ENCODE measurements at places on chromosomes 11 and 22.

DNA sequence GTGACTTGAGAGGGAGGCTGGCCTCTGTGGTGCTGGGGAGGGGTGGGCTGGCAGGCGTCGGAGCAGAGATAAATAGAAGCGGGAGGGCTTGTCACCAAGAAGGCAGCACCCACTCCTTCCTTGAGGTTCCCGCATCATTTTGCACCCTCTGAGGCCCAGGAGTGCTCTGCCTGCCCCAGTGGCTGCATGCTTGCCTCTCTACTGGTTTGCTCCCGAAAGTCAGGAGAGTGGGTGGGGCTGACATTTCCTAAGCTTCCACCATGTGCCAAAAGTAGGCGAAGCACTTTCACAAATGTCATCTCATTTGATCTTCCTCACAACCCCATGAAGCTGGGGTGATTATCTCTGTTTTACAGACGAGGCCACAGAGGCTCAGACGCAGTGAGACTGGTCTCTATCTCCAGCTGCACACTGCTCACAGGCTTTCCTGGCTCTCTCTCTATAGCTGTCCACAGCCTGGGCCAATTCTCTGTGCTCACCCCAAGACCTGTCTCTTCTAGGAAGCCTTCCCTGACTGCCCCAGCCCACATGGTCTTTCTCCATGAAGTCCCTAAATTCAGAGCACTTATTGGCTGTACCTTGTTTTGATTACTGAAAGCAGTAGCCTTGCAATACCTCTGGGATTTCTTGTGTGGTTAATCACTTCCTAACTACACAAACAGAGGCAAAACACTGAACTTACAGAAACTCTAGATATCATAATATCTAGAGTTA lies 2.6 kb upstream of the UCP3 start:
- DNase-seq: no peak
- no peak overlapping the region for H3K4me3 ChIP-seq
- H3K27me3 ChIP-seq: no peaks in the 10 kb centered on the region
- no peak overlapping the region for H3K27ac ChIP-seq

GRCh38 chr11:82754410-82754809 lies 20.7 kb upstream of the FAM181B start:
- no peaks in the 10 kb centered on the region for H3K36me3 ChIP-seq
- H3K4me3 ChIP-seq: no peak overlapping the region
- no peaks in the 10 kb centered on the region for H3K4me1 ChIP-seq

- peaks cover 12% of the 10 kb centered on the region for H3K27me3 ChIP-seq
- DNase-seq: peak; percentile 1
- no peaks in the 10 kb centered on the region for H3K36me3 ChIP-seq
- H3K4me3 ChIP-seq: no peak overlapping the region
- no peak overlapping the region for H3K27ac ChIP-seq
These were observed 190.7 kb downstream of the JRKL start for GRCh38 chr11:96580476-96581040.

DNA sequence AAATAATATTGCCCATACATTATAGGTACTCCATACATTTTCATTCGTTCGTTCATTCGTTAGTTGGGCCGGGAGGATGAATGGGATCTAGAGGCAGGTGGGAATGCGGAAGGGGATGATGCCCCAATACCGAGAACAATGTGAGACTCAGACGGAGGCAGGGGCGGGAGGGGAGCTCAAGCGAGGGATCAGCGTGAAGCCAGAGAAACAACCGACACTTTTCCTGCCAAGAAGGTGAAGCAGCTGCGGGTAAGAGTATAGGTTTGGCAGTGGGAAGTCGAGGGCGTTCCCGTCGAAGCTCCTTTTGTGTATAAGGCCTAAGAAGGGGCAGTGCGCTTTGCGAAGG lies 1.1 kb upstream of the ARHGEF17 start:
- no peak for DNase-seq
- no peaks in the 10 kb centered on the region for H3K36me3 ChIP-seq

DNA sequence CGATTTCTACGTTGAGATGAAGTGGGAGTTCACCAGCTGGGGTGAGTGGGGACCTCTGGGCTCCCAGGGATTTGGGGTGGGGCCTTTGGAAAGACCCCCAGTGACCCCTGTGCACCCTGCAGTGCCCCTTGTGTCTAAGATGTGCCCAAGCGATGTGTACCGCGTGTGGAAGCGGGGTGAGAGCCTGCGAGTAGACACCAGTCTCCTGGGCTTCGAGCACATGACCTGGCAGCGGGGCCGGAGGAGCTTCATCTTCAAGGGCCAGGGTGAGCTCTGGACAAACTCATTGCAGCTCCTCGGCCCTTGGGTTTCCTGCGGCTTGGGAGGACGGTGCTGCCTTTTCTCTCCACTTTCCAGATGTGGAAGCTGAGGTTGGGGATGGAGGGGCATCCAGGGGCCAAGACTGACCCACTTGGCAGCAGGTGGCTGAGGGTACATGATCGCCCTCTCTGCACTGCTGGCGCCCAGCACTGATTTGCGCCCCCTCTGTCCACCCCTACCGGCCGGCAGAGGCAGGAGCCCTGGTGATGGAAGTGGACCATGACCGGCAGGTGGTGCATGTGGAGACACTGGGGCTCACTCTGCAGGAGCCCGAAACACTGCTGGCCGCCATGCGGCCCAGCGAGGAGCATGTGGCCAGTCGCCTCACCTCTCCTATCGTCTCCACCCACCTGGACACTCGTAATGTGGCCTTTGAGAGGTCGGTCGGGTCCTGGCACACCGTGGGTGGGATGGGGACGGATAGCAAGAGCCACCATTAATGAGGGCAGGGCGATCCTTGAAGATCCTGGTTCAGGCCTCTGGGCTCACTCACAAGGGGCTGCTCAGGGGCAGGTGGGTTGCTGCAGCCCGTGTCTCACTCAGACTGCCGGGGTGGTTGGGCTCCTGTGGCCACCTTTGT lies 2.6 kb downstream of the ANKRD13D start:
- H3K4me1 ChIP-seq: peaks cover 44% of the 10 kb centered on the region
- no peak for DNase-seq
- H3K36me3 ChIP-seq: peaks cover 39% of the 10 kb centered on the region
- no peak overlapping the region for H3K4me3 ChIP-seq
- H3K27ac ChIP-seq: peak overlapping the region; percentile 76
- no peaks in the 10 kb centered on the region for H3K27me3 ChIP-seq

- peaks cover 6% of the 10 kb centered on the region for H3K4me1 ChIP-seq
- DNase-seq: peak; percentile 63
- no peak overlapping the region for H3K27ac ChIP-seq
These were observed 3.3 kb upstream of the SHISA8 start for GRCh38 chr22:41917903-41918791.

DNA sequence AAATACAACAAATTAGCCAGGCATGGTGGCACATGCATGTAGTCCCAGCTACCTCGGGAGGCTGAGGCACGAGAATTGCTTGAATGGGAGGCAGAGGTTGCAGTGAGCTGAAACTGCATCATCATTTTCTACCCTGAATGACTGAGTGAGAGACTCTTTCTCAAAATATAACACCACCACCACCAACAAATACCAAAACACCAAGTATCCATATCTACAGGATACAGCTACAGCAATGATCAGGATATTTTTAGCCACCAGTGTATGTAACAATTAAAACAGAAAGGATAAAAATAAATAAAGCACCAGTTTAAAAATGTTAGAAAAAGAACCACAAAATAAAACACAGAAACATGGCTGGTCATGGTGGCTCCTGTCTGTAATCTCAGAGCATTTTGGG lies 13.2 kb downstream of the A4GALT start:
- H3K4me3 ChIP-seq: no peak overlapping the region
- H3K4me1 ChIP-seq: no peaks in the 10 kb centered on the region
- no peak overlapping the region for H3K27ac ChIP-seq

GRCh38 chr11:70689764-70690163 lies 291.4 kb downstream of the CTTN start:
- no peaks in the 10 kb centered on the region for H3K4me1 ChIP-seq
- no peak for DNase-seq
- no peak overlapping the region for H3K27ac ChIP-seq
- no peaks in the 10 kb centered on the region for H3K27me3 ChIP-seq

DNA sequence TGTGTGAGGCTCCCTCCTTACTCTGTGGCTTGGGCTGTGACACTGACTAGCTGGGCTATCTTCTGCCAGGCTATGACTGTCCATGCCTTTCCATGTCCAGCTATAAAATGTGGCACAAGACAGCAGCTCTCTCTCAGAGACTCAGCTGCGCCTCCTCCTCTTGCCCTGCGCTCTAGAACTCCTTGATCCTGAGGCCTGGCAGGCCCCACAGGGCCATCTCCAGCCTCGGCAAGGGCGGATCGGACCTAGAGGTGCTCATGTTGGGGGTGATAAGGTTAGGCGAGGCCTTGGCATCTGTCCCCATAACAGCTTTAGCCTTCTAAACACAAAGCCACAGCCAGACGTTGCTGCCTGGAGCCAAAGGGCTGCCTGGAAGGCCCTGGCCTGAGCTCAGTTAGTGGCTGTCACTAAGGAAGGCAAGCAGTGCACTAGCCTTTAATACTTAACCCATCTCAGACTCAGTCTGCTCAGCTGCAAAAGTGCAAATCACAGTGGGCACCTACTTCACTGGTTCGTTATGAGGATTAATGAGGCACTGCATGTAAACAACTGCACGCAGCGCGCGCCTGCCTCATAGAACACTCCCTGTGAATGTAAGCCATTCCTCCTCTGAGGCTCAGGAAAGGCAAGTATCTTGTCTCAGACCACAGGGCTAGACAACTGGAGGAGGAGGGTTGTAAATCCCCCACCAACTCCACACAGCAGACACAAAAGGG lies 1.2 kb downstream of the GUCD1 start:
- H3K4me3 ChIP-seq: peak overlapping the region; percentile 88
- peaks cover 17% of the 10 kb centered on the region for H3K4me1 ChIP-seq
- no peak for DNase-seq
- no peaks in the 10 kb centered on the region for H3K27me3 ChIP-seq

GRCh38 chr11:33635161-33635560 lies 65.5 kb downstream of the C11orf91 start:
- no peak overlapping the region for H3K4me3 ChIP-seq
- peaks cover 45% of the 10 kb centered on the region for H3K4me1 ChIP-seq
- DNase-seq: no peak
- H3K27me3 ChIP-seq: no peaks in the 10 kb centered on the region

DNA sequence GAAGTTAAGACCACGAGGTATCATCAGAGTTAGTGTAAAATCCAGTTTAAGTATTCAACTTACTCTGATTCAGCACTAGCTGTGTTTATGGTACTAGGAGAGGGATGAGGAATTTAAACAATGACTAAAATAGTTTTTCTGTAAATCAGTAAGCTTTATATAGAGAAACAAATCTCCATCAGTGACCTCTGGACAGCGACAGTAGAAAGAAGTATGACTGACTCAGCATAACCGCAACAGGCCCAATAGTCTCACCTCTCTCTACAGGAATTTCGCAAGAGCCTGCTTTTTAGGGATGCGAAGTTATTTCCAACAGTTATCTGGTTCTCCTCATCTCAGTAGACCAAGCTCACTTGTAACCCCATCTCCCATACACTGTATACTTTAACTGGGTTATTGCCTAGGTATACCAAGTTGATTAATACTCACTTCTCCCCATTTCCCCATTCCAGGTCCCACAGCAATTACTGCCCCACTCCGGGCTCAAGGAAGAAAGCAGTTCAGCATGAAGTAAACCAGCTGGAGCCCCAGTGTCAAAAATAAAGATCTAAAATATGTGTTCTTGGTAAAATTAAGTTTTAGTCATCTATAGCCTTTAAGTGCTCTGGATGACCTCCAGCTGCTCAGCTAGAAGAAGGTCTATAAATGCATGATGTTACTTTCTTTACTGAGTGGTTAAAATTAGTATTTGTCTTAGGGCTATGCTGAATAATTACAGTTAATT lies 770.6 kb upstream of the CCDC90B start:
- no peaks in the 10 kb centered on the region for H3K27me3 ChIP-seq
- no peaks in the 10 kb centered on the region for H3K4me1 ChIP-seq
- peak; percentile 4 for DNase-seq
- no peak overlapping the region for H3K4me3 ChIP-seq

DNA sequence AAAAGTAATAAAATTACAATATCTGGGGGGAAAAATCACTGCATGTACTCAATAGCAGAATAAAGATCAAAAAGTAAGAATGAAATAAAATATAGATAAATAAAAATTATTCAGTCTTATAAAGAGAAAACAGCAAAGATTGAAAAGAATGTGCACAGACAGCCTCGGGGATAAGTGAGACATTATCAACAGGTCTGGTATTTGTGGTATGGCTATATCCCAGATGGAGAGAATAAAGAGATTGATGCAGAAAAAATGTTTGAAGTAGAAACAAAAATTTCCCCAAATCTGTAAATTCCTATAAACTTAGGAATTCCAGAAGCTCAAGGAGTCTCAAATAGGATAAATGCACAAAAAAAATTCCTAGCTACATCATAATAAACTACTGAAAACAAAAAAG lies 74.5 kb upstream of the LUZP2 start:
- no peak overlapping the region for H3K27ac ChIP-seq
- DNase-seq: peak; percentile 10
- no peak overlapping the region for H3K4me3 ChIP-seq
- H3K4me1 ChIP-seq: no peaks in the 10 kb centered on the region

DNA sequence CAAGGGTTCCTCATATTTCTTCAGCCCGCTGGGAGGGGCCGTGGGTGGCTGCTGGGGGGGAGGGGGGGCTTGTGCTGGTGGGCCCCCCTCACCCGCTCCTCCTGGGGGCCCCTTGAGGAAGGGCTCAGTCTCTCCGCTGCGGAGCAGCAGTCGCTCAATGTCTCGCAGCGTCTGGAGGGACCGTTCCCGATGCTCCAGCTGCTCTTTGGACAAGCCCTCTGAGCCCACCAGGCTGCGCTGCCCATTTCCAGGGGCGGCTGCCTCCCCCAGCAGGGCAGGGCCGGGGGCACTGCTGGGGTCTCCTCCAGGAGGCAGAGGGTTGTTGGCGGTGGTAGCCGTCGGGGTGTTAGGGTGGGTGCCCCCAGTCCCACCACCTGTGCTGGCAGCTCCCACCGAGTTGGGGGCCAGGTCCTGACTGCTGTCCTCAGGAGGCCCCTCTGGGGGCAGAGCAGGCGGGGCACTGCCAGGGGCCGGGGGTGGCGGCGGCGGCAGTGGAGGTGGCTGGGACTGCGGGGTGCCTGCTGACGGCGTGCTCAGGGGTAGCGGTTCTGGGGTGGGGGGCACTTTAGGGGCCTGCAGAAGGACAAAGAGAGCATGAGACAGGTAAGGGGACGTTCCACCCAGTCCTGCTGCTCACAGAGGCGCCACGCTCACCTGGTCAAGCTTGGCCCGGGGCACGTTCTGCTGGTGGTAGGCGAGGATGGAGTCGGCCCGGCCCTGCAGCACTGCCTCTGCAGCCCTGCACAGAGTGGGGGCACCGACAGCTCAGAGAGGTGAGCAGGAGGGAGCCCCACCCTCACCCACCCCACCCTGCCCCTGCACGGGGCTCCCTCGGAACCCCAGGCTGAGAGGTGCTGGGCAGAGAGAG lies 18.9 kb downstream of the CXCR5 start:
- H3K4me3 ChIP-seq: no peak overlapping the region
- no peak for DNase-seq
- H3K27ac ChIP-seq: no peak overlapping the region
- no peaks in the 10 kb centered on the region for H3K27me3 ChIP-seq
- H3K36me3 ChIP-seq: peaks cover 68% of the 10 kb centered on the region
- H3K4me1 ChIP-seq: peaks cover 5% of the 10 kb centered on the region

DNA sequence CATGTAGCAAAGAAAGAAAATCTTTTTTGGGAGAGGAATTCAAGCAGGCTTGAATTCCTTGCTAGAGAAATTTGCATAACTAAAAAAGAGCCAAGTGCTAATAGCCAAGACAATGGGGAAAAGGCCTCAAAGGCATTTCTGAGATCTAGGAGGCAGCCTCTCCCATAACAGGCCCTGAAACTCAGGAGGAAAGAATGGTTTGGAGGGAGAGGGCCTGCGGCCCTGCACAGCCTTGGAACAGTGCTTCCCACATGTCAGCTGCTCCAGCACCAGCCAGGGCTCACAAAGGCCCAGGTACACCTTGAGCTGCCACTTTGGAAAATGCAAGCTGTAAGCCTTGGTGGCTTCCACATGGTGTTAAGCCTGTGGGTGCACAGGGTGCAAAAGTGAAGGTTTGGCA lies 55.5 kb upstream of the TSPAN18 start:
- H3K4me1 ChIP-seq: no peaks in the 10 kb centered on the region
- no peak overlapping the region for H3K27ac ChIP-seq
- DNase-seq: no peak
- H3K27me3 ChIP-seq: peaks cover 27% of the 10 kb centered on the region
